NCI-H2081 treated with DMSO at 0.1 percent for 48 hours (cell line): ENCODE measurements at places on chromosomes 1 and 21.

- no peak for DNase-seq
Observed at GRCh38 chr1:34113362-34113761, 51.7 kb downstream of the CSMD2 start.

- no peak for DNase-seq
Observed at GRCh38 chr1:182181167-182181572, 119.7 kb upstream of the ZNF648 start.

DNA sequence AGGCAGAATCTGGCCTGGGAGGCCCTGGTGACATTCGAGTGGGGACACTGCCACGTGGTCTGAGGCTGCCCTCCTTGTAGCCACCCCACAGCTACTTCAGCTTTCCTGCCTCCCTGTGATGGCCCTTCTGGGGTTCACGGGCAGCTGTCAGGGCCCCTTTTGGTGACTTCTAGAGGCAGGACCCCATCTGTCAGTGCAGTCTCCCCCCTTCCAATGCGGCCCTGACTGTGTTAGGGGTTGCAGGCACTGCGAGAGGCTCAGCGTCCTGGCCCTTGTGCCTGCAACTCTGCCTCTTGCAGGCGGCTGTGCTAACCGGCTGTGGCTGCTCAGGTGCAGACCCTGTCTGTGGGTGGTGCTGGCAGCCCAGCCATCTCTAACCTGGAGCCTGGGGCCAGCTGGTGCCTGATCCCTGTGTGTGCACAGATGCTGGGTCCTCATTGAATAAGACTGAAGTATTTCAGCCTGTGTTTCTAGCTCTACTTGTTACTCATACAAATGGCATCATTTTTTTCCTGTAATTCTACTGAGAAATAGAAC lies 62.2 kb downstream of the S100B start:
- DNase-seq: no peak

DNA sequence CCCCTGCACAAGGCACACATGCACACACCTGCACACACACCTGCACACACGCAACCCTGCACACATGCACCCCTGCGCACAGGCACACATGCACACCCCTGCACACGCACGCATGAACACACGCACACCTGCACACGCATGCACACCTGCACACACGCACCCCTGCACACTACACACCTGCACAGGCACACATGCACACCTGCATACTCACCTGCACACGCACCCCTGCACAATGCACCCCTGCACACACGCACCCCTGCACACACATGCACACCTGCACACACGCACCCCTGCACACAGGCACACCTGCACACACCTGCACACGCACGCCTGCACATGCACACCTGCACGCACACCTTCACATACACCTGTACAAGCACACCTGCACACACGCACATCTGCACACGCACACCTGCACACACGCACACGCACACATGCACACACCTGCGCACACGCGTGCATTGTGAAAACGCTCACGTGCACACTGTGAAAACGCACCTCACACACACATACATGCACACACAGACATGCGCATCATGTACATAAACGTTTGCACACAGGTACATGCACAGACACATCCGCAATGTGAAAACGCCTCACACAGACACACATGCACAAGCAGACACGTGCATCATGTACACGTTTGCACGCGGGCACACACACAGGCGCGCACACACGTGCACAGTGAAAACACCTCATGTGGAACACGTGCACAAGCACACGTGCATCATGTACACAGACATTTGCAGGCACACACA lies 8.2 kb downstream of the DVL1 start:
- DNase-seq: no peak

DNA sequence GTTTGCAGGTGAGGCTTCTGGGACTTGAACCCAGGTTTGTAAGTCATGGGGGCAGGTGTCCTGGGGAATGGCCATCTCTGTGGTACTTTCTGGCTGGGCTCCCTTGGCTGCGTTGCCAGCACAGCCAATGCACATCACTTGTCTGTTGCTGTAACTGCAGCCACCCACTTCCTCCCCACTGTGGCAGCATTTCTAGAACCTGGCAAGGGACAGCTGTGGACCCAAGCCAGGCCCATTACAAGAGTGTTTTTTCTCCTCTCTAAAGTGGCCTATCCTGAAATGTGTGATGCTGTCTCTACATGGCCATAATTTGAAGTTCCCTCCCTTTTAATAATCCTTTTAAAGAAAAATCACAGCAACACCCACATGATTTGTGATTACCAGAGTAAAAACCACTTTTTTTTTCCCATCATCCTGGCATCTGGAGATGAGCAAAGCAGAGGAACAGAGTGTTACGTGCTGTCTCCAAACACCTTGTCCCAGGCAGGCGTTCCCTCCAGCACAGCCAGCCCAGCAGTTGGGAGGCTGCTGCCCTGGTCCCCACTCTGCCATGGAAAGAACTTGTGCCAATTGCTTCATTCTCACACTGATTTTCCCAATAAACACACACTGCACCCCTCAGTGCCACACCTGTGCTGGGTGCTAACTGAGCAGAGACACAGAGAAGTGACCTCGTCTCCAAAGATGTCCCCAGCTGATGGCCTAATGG lies 360.6 kb upstream of the USP24 start:
- DNase-seq: no peak

DNA sequence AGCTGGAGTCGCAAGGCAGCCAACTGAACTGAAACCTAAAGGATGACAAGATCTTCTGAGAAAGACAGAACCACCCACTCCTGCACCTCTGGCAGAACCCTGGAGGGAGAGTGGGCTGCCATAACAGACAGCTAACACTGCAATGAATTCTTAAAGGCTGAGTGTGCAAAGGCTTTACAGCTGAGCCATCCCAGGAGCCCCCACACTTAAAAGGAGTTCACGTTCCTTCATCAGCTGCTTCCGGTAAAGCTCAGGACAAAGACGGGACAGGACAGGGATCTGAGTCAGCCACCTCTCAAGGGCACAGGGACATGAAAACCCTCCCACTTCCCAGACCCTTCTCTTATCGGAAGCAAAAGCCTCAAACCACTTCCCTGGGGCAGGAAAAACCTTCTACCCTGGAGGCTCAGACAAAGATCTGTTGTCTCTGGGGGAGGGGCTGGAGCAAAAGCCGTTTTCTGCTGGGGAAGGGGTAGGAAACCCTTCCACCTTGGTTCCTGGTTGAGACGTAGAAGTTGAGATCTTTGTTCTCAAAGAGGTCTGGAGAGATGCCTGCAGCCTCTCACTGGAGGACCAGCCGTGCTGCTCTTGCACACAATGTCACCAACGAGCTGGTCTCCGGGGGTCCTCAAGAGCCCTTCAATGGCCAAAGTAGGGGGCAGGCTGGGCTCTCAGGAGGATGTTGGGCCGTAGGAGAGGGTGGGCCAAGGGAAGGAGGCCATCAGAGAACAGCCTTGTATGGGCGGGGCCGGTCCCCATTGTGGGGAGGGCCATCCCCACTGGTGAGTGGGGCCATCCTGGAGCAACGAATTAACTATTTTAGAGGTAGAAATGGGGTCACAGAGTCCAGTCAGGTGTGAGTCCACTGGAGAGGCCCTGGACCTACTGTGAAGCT lies 452.4 kb downstream of the PTPRU start:
- DNase-seq: no peak

- no peak for DNase-seq
Observed at GRCh38 chr1:18253093-18253492, 145.5 kb downstream of the IGSF21 start.

- DNase-seq: no peak
Observed at GRCh38 chr1:186738926-186739325, 58.7 kb upstream of the PTGS2 start.

DNA sequence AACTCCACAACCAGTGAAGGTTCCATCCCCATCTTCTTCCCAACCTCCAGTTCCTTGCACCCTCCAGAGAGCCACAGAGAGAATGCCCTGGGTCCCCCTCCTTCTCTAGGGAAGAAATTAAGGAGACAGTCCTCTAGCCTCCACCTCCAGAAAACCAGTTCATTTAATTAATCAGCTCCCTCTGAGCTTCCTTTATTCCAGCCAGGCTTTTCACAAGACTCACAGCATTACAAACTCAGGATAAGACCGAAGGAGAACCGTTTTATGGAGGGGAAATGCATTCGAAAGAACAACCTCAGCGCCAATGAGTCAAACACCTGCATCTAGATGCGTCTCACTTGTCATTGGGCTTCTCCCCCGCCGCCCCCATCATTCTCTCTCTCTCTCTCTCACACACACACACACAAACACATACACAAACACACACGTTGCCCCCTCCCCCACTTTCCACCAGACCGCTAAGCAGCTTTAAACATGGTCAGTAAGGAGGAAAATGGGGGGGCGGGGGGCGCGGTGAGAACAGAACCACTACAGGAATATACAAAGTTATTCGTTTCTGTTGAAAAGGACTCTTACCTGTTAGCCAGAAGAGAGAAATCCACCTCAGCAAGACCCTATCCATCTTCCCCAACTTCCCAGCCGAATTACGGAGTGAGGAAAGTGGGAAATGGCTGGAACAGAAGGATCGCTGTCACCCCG lies 544 bp downstream of the ILDR2 start:
- no peak for DNase-seq

DNA sequence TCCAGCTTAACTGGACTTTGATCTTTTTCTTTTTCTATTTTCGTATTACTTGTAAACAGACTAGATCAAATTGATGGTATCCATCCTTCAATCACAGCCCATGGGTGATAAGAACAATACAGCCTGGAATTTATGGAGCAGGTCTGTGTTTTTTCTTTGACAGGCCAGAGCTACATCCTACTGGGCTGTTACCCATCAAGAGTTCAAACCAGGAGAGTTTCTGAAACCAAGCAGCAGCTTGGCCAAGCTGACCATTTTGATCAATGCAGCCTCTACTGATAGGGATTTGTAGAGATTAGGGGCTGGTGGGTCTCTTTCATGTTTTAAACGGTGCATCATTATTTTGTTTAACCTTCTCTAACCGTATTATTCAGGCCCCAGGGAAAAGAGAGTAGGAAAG lies 24.3 kb upstream of the CCDC190 start:
- DNase-seq: no peak

DNA sequence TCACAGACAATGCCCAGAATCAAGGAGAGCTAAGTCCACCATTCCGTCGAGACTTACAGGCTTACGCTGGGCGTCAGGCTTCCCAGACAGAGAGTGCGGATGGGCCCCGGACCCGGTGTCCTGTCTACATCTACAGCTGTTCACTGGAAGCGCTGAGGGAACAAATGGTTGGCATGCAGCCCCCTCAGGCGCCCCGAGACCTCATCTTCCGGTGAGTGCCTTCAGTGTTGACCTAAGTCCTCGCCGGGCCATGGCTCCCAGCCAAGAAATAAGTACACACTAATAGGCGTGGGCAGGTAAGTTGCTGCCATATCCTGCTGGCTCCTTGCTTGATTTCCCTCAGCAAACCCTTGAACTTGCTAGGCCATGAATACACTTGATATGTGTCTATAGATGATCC lies 26.2 kb downstream of the HYI start:
- DNase-seq: no peak

DNA sequence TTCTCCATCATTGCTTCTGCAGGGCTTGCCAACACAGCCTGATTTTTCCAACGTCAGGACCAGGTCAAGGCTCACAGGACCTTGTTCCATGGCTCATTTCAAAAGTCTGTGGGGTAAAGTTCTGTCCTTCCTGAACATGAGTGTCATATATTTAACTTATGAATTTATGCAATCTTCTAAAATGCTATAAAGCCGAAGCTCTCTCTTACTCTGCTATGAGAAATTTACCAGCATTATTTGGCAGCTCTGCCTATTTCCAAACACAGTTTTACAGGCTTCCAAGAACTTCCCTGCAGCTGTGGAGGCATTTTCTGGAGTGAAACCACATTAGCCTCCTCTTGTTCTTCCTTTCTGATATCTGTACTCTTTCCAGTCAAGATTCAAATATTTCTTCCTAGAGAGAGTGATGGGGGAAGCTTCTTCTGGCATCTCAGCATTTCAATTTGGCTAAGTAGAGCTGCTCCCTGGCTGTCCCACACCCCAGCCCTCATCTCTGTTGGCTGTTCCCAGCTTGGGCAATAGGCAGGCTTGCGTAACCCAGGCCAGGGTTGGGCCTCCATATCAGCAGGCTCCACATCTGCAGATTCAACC lies 15.6 kb upstream of the HMGCS2 start:
- no peak for DNase-seq

DNA sequence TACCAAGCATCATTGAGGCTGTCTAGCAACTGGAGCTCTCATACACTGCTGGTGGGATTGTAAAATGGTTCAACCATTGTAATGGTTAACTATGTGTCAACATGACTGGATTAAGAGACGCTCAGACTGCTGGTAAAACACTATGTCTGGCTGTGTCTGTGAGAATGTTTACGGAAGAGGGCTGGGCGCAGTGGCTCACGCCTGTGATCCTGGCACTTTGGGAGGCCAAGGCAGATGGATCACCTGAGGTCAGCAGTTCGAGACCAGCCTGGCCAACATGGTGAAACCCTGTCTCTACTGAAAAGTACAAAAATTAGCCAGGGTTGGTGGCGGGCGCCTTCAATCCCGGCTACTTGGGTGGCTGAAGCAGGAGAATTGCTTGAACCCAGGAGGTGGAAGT lies 4.8 kb upstream of the FCRLA start:
- DNase-seq: no peak
